ENCODE measurements at places on chromosomes 2 and 18.

DNA sequence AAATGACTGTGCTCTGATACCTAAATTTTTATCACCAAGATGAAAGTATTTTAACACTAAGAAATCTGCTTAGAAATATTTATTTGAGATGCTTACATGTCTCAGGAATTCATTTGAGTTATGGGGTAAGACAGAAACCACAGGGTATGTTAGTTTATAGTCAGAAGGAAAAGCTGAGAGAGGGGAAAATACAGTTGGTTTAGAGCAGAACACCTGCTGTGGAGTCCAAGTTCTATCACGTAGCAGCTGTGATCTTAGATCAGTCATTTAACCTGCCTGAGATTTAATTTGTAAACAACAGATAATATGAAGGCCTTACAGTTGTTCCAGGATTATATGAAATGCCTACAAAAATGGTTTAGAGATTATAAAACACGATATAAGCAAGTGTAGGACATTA is 29.0 kb downstream of the PDE6D start:
- no peak for DNase-seq

DNA sequence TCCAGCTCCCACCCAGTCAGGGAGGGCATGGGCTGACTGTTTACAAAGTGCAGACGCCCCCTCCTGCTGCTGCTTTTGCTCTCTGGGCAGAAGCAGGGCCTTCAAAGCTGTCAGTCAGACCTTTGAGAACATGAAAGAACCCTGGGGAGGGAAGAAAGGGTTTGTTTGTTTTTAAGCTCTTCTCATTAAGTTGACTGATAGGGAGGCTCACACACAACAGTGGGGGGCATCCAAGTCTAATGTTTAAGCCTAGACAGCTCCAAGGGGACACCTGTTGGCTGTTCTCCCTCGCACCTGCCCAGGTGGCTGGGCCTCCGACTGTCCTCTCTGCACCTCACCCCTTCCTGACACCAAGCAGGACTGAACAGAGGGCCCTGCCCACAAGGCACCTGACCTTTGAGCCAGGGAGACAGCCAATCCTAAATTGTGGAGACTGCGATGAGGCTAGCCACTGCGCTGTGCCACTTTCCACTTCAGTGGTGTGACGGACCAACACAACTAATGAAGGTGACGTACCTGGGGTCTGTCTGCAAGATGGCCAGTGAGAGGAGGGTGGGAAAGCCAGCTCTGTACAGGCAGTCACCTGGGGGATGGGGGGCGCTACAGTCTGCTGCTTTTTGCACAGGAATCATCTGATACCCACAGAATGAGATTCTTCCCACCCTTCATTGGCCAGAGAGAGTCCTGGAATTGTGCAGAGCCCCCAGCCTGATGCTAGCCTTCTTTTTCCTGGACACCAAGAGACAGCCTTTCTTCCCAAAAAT is 16.3 kb downstream of the ST6GAL2 start:
- no peak for DNase-seq

- no peak for DNase-seq
These were observed 37.0 kb upstream of the YPEL5 start for GRCh38 chr2:30109856-30110255.

DNA sequence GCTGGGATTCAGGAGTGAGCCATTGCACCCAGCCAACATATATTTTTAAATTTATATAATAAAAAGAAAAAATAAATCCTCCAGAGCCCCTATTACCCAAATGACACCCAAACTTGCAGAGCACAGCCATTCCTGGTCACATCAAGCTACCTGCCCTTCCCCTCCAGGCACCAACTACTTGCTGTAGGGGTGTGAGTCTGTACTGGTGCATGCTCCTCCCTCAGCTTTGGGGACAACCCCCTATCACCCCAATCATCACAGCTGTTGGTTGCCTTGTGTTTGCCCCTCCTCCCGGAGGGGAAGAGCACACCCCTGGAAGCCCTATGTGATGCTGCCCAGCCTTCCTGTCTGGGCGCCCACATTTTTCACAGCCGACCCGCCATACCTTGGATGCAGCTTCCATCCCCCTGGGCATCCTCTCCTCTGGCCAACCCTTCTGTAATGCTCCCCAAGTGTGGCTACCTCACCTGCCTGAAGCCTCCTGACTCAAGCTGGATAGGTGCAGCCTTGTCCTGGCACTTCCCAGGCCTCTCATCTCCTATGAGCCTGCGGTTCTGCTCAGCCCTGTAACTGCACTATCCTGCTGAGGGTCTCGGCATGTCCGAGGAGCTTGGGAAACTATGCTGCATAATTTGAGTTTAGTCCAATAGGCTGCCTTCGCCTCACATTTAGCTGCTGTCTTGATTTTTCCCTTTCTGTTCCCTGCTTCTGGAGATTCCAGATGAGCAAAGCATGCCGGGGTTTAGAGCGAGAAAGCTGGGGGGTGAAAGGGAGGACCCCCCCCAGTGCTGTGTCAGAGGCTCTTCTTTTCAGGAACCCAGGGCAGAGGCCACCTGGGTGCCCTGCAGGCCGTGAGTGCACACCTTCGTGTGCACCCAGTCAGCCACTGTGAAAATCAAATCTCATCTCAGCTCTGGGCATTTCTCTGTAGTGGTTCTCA is 27.2 kb downstream of the CHST10 start:
- no peak for DNase-seq

DNA sequence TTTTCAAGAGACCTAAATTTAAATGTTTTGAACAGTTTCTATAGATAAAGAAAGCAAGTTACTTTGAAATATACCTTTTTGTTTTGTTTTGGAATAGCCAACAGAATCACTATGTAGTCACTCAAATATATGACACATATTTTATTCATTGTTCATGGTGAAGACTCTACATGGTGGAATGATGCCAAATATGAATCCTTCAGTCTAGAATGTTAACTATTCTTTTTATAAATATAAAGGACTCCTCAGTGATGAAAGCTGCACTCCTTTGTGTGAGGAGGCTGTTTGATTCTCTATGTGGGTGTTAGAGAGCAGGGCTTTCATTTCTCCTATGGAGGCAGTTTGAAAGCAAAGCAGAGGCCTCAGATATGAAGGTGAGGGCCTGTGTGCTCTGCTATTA is 396.4 kb upstream of the LRRTM1 start:
- DNase-seq, result no peak

GRCh38 chr2:199488772-199489400 is 31.1 kb upstream of the SATB2 start:
- peak; percentile 56 for DNase-seq

Measured in GM13977 (cell line).